Common myeloid progenitor, CD34-positive (primary cell): ENCODE measurements at places on chromosomes 5 and 9.
A peak's percentile ranks its signal among the peaks of the same experiment; 100 is the strongest.

- H3K4me1 ChIP-seq, result no peaks in the 10 kb centered on the region
- no peaks in the 10 kb centered on the region for H3K36me3 ChIP-seq
- no peak overlapping the region for H3K4me3 ChIP-seq
These were observed 422.5 kb downstream of the CDH18 start for GRCh38 chr5:19565466-19565865.

DNA sequence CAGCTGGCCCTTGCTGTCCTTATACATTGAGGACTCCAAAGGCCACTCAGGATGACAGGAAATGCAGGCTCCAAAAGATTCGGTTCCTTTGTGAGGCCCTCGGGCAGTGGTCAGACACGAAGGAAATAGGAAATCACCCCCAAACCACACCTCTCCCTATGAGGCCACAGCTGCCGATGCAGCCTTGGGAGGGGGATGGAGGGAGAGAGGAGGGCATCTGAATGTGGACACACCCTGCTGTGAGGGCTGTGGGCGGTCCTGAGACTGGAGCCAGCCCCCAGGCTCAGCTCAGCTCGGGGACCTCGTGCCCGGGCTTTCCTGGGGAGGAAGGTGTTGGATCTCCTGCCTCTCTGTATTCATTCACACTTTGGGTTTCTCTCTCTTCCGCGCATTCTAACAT is 2.7 kb upstream of the CLPTM1L start:
- no peak for DNase-seq
- no peak overlapping the region for H3K4me3 ChIP-seq
- peaks cover 7% of the 10 kb centered on the region for H3K4me1 ChIP-seq
- H3K27me3 ChIP-seq, result no peaks in the 10 kb centered on the region
- no peak overlapping the region for H3K27ac ChIP-seq

- no peaks in the 10 kb centered on the region for H3K4me1 ChIP-seq
- peak; percentile 8 for DNase-seq
- no peak overlapping the region for H3K27ac ChIP-seq
- H3K4me3 ChIP-seq, result no peak overlapping the region
- no peaks in the 10 kb centered on the region for H3K36me3 ChIP-seq
These were observed 754.7 kb downstream of the DTWD2 start for GRCh38 chr5:118233606-118234005.

- H3K27ac ChIP-seq, result no peak overlapping the region
- H3K27me3 ChIP-seq, result no peaks in the 10 kb centered on the region
- H3K4me1 ChIP-seq, result no peaks in the 10 kb centered on the region
- DNase-seq, result no peak
These were observed 52.5 kb downstream of the PTBP3 start for GRCh38 chr9:112280904-112281303.

GRCh38 chr5:132049093-132049492 is 11.4 kb upstream of the IL3 start:
- H3K27me3 ChIP-seq, result no peaks in the 10 kb centered on the region
- no peak for DNase-seq
- no peak overlapping the region for H3K4me3 ChIP-seq
- H3K4me1 ChIP-seq, result peaks cover 23% of the 10 kb centered on the region
- H3K36me3 ChIP-seq, result no peaks in the 10 kb centered on the region

- no peaks in the 10 kb centered on the region for H3K36me3 ChIP-seq
- no peak overlapping the region for H3K27ac ChIP-seq
- no peak overlapping the region for H3K4me3 ChIP-seq
- H3K4me1 ChIP-seq, result peaks cover 7% of the 10 kb centered on the region
- peaks cover 33% of the 10 kb centered on the region for H3K27me3 ChIP-seq
These were observed 80.9 kb upstream of the IL33 start for GRCh38 chr9:6134661-6135180.

DNA sequence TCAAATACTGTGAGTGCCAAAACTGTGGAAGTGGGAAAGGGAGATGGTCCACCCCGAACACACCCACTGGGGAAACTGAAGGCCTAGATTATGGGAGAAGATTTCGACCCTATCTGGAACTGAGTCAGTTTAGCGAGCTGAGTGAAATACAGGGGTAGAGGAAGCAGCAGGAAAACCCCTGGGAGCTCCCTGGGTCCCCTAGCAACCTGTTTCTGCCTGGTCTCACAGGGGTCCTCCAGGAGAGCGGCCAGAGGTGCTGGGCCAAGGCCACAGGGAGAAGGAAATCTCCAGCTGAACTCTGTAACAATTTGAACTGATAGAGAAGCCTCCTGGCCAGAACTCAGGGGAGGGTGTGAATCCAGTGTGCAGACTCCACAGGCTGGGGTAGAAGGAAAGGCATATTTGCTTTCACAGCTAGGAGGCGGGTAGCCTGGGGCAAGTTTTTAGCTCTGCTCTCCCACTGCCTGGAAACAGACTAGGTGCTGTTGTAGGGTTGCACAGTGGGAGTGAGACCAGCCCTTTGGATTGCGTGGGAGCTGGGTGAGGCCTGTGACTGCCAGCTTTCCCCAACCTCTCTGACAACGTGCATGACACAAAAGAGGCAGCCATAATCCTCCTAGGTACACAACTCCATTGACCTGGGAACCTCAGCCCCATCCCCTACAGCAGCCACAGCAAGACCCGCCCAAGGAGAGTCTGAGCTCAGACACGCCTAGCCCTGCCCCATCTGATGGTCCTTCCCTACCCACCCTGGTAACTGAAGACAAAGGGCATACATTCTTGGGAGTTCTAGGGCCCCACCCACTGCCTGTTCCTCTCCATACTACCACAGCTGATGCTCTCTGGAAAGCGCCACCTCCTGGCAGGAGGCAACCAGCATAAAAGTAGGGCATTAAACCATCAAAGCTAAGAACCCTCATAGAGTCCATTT is 78.8 kb upstream of the GPBP1 start:
- no peak overlapping the region for H3K4me3 ChIP-seq
- H3K27me3 ChIP-seq, result no peaks in the 10 kb centered on the region
- no peaks in the 10 kb centered on the region for H3K36me3 ChIP-seq
- DNase-seq, result no peak

DNA sequence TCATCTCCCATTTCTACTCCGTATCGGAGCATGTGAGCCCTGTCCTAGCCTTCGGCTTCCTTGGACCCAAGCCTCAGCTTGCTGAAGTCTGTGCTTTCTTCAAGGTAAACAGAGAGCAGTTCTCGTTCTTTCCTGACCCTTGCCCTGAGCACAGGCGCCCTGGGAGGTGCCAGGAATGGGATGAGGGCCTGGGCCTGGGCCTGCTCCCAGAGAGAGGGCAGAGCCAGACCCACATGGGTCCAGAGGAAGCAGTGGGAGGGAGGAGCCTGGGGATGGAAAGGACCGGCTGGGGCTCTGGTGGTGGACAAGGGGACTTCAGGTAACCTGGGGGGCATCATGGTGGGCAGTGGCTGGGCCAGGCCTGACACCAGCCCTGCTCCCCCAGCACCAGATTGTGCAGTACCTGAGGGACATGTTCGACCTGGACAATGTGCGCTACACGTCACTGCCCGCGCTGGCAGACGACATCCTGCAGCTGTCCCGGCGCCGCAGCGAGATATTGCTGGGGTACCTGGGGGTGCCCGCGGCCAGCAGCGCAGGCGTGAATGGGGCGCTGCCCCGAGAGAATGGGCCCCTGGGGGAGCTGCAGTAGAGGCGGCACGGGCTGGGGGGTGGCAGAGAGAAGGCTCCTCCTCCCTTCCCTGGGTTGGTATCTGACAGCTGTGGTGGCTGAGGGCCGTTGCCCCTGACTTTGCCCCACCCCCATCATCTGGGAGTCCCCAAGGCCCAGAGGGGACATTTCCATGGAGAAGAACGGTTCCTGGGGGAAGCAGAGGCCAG is 10.9 kb upstream of the DOLPP1 start:
- peaks cover 48% of the 10 kb centered on the region for H3K4me1 ChIP-seq
- peak overlapping the region; percentile 82 for H3K27ac ChIP-seq
- H3K4me3 ChIP-seq, result peak overlapping the region; percentile 54

- H3K36me3 ChIP-seq, result no peaks in the 10 kb centered on the region
- H3K4me1 ChIP-seq, result no peaks in the 10 kb centered on the region
- no peak overlapping the region for H3K27ac ChIP-seq
- no peak overlapping the region for H3K4me3 ChIP-seq
These were observed 64.8 kb downstream of the ATP10B start for GRCh38 chr5:160787240-160787639.

DNA sequence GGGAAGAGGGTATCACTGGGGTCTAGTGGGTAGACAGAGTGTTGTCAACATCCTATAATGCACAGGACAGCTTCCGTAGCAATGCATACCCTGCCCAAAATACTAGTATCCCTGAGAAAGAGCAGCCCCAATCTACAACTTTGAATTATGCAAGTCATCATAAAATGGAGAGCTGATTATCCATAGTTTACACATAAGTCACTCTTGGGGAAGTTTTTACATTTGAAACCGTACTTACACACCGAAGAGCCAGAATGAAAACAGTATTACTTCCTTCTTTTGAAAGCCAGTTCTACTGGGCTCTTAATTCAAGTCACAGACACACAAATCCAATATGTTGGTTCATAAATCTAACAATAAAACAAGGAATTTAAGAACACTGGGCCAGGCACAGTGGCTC is 21.6 kb downstream of the RNF145 start:
- no peak overlapping the region for H3K4me3 ChIP-seq
- H3K27ac ChIP-seq, result no peak overlapping the region
- no peaks in the 10 kb centered on the region for H3K27me3 ChIP-seq
- peaks cover 9% of the 10 kb centered on the region for H3K36me3 ChIP-seq
- DNase-seq, result no peak
- peaks cover 6% of the 10 kb centered on the region for H3K4me1 ChIP-seq

DNA sequence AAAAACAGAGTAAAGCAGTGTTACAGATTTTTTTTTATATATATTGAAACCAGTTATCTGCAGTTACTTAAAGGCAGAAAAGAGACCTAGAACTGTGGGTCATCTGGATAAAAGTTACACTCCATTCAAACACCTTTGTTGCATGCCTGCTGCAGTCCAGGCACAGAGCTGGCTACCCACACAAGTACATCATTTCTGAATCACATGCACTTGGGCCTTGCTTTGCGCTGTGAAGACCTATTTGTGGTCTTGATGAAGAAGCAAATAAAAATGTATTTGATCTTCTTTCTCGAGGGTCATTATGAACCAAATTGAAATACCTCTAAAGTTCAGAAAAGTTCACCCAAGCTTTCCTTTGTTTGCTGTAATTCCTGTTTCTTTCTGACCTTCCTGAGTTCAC is 503.0 kb upstream of the ZNF608 start:
- DNase-seq, result no peak
- H3K27me3 ChIP-seq, result no peaks in the 10 kb centered on the region
- no peak overlapping the region for H3K27ac ChIP-seq
- H3K36me3 ChIP-seq, result no peaks in the 10 kb centered on the region

DNA sequence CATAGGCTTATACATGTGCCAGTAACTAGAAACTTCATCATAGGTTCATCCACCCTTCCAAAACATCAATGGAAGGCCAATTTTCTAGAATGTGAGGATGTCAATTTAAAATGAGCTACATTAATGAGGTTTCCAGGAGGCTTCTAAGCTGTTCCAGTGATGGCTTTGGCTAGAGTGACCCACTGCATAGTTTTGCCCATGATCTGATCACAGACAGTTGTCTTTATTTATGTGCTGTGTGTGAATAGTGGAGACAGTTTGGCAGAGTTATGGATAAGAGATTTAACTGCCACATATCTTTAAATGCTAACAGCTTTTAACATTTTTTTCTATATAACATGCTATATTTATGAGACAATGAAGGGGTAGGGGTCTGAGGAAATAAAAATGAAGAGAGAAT is 139.0 kb upstream of the ZNF462 start:
- no peaks in the 10 kb centered on the region for H3K36me3 ChIP-seq
- no peak for DNase-seq
- no peak overlapping the region for H3K27ac ChIP-seq
- no peaks in the 10 kb centered on the region for H3K27me3 ChIP-seq
- no peak overlapping the region for H3K4me3 ChIP-seq

GRCh38 chr9:97853844-97854695 is 1.0 kb downstream of the FOXE1 start:
- peaks cover 38% of the 10 kb centered on the region for H3K4me1 ChIP-seq
- peaks cover 18% of the 10 kb centered on the region for H3K27me3 ChIP-seq
- DNase-seq, result peak; percentile 81
- H3K4me3 ChIP-seq, result peak overlapping the region; percentile 53
- H3K36me3 ChIP-seq, result no peaks in the 10 kb centered on the region

- peaks cover 90% of the 10 kb centered on the region for H3K4me1 ChIP-seq
- no peaks in the 10 kb centered on the region for H3K27me3 ChIP-seq
- H3K27ac ChIP-seq, result peak overlapping the region; percentile 34
- H3K36me3 ChIP-seq, result no peaks in the 10 kb centered on the region
- peak overlapping the region; percentile 66 for H3K4me3 ChIP-seq
These were observed 143.8 kb downstream of the SMARCA2 start for GRCh38 chr9:2158766-2159430.

DNA sequence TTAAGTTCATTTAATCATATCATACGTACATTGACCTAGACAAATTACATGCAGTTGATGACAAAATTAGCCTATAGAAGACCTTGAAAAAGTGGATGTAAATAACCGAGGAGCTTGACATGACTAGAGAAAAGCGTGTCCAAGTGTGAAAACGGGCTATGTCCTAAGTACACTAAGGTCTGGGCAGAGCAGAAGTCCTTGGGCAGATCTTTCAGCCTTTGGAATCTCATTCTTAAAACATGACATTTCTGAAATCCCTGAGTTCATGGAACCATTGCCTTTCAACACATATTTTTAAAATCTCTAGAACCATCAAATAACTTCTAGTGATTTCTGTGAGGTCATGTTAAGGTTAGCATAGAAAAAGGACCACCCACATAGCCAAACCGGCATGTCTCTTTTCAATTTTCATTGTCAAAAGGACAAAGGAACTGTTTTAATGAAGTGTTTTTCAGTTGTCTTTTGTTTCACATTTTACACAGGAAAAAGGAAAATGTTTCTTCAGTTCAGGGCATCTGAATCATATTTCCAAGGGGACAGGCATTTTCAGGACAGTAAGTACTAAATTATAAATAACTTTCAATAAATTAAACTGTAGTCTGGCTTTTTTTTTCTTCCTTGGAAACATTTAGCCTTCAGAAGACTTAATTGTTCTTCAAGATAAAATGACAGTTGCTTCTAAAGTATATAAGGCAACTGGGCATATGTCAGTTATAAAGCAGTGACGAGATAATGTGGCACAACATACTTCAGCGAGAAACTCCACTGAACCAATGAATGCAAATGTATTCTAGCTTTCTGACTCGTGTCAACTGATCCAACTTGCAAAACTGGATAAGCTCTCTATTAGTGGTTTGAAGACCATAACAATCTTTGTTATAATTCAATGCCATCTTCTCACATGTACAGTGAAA is 416.8 kb downstream of the NFIB start:
- H3K27me3 ChIP-seq, result no peaks in the 10 kb centered on the region
- H3K4me3 ChIP-seq, result no peak overlapping the region
- no peak for DNase-seq
- H3K4me1 ChIP-seq, result no peaks in the 10 kb centered on the region
- H3K36me3 ChIP-seq, result no peaks in the 10 kb centered on the region
